Skeletal muscle tissue (tissue), 5 donors: ENCODE measurements at places on chromosomes 5 and 9. TPM values are rescaled to one million over a fixed set of nuclear protein-coding genes. Genes with fewer than 3 reads are reported as not detected.

The OMD gene
- total RNA-seq: 4.7 TPM

The HABP4 gene
- total RNA-seq: 8.4 TPM

The CD180 gene
- total RNA-seq: 1.0 TPM

The PCDHA4 gene
- 0.52 TPM for total RNA-seq

The DDX46 gene
- 25.6 TPM for total RNA-seq

The SPEF2 gene
- 3.7 TPM for total RNA-seq

The KCNT1 gene
- total RNA-seq: 1.6 TPM

The HMMR gene
- 2.6 TPM for total RNA-seq

The SH3GL2 gene
- under 0.01 TPM for total RNA-seq

The PRR16 gene
- total RNA-seq: 4.7 TPM

The BNC2 gene
- total RNA-seq: 10.4 TPM
